ENCODE measurements at places on chromosomes 6 and 20. TPM values are rescaled to one million over a fixed set of nuclear protein-coding genes. Genes with fewer than 3 reads are reported as not detected.

CD40 gene
- 3.3 TPM for total RNA-seq

SNX3 gene
- total RNA-seq, result 115 TPM

POLR1H gene
- total RNA-seq, result 29.5 TPM

GGT7 gene
- total RNA-seq, result 8.4 TPM

CLPSL1 gene
- not detected for total RNA-seq

IPCEF1 gene
- total RNA-seq, result 0.03 TPM

DDX39B gene
- total RNA-seq, result 358 TPM

GMNN gene
- total RNA-seq, result 53.7 TPM

AVP gene
- total RNA-seq, result not detected

TTBK1 gene
- total RNA-seq, result 0.07 TPM

HSPA12B gene
- 0.39 TPM for total RNA-seq

PACRG gene
- total RNA-seq, result not detected

FILIP1 gene
- 0.30 TPM for total RNA-seq

TULP1 gene
- not detected for total RNA-seq

XKR7 gene
- total RNA-seq, result not detected

MCCD1 gene
- total RNA-seq, result not detected

BNIP5 gene
- total RNA-seq, result not detected

BFSP1 gene
- total RNA-seq, result 4.0 TPM

RAET1G gene
- total RNA-seq, result 9.8 TPM

HLA-DQA2 gene
- not detected for total RNA-seq

LAMA2 gene
- total RNA-seq, result 0.31 TPM

GSTA1 gene
- total RNA-seq, result not detected

SMIM8 gene
- 2.4 TPM for total RNA-seq

GTSF1L gene
- total RNA-seq, result not detected

TMC2 gene
- not detected for total RNA-seq

VSX1 gene
- total RNA-seq, result 0.43 TPM

OPRM1 gene
- not detected for total RNA-seq

PTCRA gene
- total RNA-seq, result not detected
